ENCODE measurements at places on chromosomes 2 and 18.

GRCh38 chr2:173584676-173585458, 230.2 kb downstream of the CDCA7 start:
- no peak for DNase-seq

- no peak for DNase-seq
Observed at GRCh38 chr2:179250848-179251504, 13.7 kb downstream of the SESTD1 start.

DNA sequence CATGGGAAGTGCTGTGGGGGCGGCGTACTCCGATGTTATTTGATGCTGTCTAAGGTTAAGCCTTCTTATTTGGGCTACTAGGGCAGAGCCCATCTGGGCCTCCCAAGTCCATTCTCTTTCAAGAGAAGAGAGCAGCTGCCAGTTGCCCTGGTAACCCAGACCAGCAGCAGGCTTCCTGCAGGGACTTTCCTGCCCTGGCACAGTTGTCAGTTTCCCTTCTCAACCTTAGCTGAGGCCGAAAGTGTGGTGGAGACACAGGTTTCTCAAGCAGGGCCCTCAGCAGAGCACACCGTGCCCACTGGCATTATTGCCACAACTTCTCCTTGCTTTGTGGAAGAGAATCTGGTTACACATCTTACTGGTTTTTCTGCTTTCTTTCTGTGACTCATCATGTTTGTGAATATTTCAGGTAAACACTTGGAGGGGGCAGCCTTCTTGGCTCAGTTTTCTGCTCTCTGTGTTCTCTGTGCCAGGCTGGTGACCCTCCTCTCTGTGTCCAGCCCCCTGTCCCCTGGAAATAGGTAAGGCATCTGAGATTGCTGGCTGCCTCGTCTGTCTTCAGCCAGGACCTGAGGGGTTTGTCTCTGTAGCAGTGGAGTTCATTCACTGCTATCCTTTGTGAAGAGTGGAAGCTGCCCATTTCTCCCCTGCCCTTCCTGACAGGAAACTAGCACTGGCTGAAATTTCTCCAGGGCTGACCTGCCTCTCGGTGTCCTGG, 111.0 kb downstream of the B3GNT2 start:
- DNase-seq: peak; percentile 49

DNA sequence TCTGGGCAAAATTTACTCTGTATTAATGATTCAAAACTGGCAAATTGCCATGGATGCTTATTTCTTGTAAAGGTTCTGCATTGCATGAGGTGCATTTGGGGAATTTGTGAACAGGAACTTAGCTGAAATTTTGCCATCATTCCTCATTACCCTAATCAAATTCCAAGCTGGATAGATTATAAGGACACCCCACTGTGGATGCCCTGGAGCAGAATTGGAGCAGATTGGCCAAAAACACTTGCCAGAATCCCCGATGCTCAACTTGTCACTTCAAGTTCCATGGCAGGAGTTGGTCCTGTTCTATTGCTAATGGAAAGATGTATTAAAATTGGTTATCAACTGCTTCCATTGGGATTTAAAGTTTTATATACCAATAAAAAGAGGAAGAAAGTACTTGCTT, 237.9 kb downstream of the CCDC102B start:
- DNase-seq: no peak

GRCh38 chr2:197268786-197269584, 41.6 kb downstream of the ANKRD44 start:
- DNase-seq: no peak

DNA sequence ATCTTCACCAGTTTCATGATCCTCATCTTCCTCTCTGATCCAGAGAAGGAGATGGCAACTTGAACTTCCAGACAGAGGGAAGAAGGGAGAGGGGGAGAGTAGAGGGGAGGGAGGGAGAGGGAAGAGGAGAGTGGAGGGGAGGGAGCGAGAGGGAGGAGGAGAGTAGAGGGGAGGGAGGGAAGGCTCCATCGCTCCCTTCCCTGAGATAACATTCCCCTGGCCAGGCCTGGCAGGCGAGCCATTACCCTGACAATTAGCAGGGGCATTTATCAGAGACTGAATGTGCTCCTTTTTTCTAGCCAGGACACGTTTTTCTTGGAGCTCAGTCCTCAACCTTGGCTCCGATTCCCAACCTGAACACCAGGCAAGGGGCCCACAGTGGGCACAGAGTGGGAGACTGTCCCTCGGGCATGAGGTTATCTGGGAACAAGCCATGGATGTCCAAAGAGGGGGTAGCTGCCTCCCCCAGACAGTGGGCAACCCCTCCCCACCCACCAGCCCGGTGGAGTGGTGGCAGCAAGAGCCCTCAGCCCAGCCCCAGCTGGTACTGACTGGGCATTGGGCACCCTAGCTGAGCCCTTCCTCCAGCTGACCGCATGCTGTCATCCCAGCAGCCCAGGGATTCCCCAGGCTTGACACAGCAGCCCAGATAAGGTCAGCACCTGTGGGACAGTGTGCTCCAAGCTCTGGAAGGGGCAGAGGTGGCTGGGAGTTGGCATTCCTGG, 81.8 kb downstream of the TNS1 start:
- no peak for DNase-seq

- no peak for DNase-seq
Observed at GRCh38 chr2:96684883-96685576, 42.5 kb downstream of the FER1L5 start.

- DNase-seq: no peak
Observed at GRCh38 chr2:18662689-18663088, 73.3 kb upstream of the NT5C1B start.

- no peak for DNase-seq
Observed at GRCh38 chr2:121101093-121101715, 183.8 kb downstream of the TFCP2L1 start.

DNA sequence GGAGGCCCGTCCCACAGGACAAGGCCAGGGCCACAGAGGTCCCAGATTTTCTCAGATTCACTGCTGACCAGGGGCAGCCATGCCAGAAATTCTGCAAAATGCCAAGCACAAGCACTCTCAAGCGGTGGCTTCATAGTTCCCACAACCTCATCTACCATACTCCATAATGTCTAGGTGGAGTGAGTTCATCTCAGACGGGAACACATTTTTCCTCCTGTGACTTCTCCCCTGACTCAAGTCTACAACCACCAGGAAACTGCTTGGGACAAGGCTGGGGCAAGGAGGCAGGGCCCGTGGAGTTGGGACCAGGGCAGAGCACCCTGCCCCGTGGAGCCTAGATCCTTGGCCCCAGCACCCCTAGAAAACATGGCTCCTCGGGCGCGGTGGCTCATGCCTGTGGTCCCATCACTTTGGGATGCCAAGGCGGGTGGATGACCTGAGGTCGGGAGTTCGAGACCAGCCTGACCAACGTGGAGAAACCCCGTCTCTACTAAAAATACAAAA, 150.7 kb upstream of the HAAO start:
- no peak for DNase-seq

GRCh38 chr2:68643011-68643873, at the start of gene PROKR1:
PROKR1 (plus strand) TSS chr2:68643579; CDS start chr2:68645822, 2,243 bp downstream.
- DNase-seq: peak; percentile 55

Data from activated naive CD8-positive, alpha-beta T cell treated with anti-CD3 and anti-CD28 coated beads, Interleukin-2, amount 10 ng/mL, durations not matched to agents 7 days and 5 days (primary cell).